Panc1 (cell line): ENCODE measurements at places on chromosomes 2 and 18. TPM values are rescaled to one million over a fixed set of nuclear protein-coding genes. Genes with fewer than 3 reads are reported as not detected.

Gene HYCC2
- total RNA-seq = 12.0 TPM

Gene CFAP210
- total RNA-seq = 0.23 TPM

Gene GPR155
- total RNA-seq = 2.1 TPM

Gene HOXD13
- total RNA-seq = not detected

Gene CSRNP3
- total RNA-seq = not detected

Gene RETSAT
- 50.9 TPM for total RNA-seq

DNA sequence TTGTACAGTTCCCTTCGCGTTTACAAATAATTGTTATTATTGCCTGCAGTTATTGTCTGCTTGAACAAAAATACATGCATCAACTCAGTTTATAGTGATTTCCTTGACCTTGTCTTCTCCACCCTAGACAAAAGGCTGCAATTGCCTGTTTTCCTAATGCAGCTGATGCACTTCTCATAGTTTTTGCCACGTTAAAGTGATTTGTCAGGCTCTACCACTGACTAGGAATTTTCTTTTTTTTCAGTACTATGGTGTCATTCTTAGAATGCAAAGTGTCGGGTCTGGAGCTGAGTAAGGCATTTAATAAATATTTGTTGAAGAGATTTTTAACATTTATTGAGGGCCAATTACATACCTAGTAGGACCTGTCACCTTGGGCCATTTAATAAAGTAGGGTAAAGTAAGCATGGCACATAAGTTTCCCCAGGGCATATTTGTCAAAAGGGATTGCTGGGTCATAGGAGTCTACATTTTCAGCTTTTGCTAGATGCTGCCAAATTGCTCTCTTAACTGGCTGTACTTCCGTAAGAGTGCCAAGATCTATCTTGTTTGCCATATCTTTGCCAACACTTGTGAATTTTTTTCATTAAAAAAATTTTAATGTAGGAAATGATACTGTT is 24.1 kb downstream of the ACSL3 start:
- no peak overlapping the region for H3K4me3 ChIP-seq
- no peaks in the 10 kb centered on the region for H3K27me3 ChIP-seq
- no peaks in the 10 kb centered on the region for H3K36me3 ChIP-seq
- DNase-seq = no peak
- H3K4me1 ChIP-seq = peaks cover 18% of the 10 kb centered on the region
- no peak overlapping the region for H3K27ac ChIP-seq

- H3K4me3 ChIP-seq = no peak overlapping the region
- DNase-seq = no peak
- H3K4me1 ChIP-seq = no peaks in the 10 kb centered on the region
- no peaks in the 10 kb centered on the region for H3K36me3 ChIP-seq
- no peak overlapping the region for H3K27ac ChIP-seq
Measured at GRCh38 chr2:101969723-101970122, 22.0 kb upstream of the IL1R2 start.

- H3K36me3 ChIP-seq = no peaks in the 10 kb centered on the region
- H3K4me3 ChIP-seq = no peak overlapping the region
- peaks cover 9% of the 10 kb centered on the region for H3K4me1 ChIP-seq
Measured at GRCh38 chr18:9422816-9423519, 52.3 kb upstream of the RALBP1 start.

DNA sequence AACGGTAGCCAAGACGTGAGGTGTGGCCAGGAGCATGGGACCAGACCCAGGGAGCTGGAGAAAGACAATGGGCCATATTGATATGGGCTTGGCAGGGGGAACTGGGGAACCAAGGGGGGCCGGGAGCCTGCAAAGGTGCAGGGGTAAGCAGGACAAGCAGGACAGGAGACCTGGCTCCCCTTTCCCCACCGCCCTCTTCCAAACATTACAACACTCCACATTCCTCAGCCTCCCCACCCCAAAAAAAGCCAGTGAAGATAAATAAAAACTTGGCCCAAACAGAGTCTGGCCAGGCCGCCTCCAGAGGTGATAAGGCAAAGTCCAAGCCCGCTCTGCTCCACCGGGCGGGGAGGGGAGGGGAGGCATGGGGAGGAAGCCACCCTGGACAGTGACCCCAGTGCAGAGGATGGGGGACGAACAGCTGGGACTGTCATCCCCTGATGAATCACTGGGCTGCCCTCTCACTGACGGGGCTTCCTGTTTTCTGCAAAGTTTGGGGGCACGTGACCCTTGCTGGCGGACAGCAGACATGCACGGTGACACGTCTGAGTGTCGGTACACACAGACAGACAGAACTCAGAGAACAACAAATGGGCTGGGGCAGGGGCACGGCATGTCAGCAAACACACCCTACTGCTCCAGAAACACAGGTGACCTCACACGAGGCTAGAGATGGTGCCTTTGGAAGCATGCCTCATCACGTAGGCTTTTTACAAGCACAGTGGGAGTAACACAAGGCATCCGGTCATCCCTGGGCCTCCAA is 100.2 kb downstream of the TNS1 start:
- no peaks in the 10 kb centered on the region for H3K4me1 ChIP-seq
- peaks cover 2% of the 10 kb centered on the region; the same call in 1 of the 2 replicates for H3K27me3 ChIP-seq
- DNase-seq = no peak
- H3K36me3 ChIP-seq = no peaks in the 10 kb centered on the region

- H3K4me1 ChIP-seq = no peaks in the 10 kb centered on the region
- H3K27me3 ChIP-seq = no peaks in the 10 kb centered on the region
- no peak for DNase-seq
- no peak overlapping the region for H3K27ac ChIP-seq
- peaks cover 3% of the 10 kb centered on the region; the same call in 1 of the 2 replicates for H3K36me3 ChIP-seq
Measured at GRCh38 chr18:54279477-54280219, 10.3 kb downstream of the POLI start.

- no peak overlapping the region for H3K27ac ChIP-seq
- no peak overlapping the region for H3K4me3 ChIP-seq
- DNase-seq = no peak
- H3K36me3 ChIP-seq = no peaks in the 10 kb centered on the region
- no peaks in the 10 kb centered on the region; the same call in 1 of the 2 replicates for H3K27me3 ChIP-seq
Measured at GRCh38 chr2:64467096-64467843, 13.3 kb downstream of the LGALSL start.

- no peaks in the 10 kb centered on the region for H3K27me3 ChIP-seq
- DNase-seq = no peak
- no peak overlapping the region for H3K4me3 ChIP-seq
- H3K36me3 ChIP-seq = no peaks in the 10 kb centered on the region
- H3K4me1 ChIP-seq = peaks cover 13% of the 10 kb centered on the region; the same call in 1 of the 2 replicates
Measured at GRCh38 chr2:1971124-1971523, 226.8 kb upstream of the PXDN start.

GRCh38 chr2:238104691-238105371 is 4.7 kb downstream of the ESPNL start:
- H3K4me3 ChIP-seq = no peak overlapping the region
- H3K4me1 ChIP-seq = peaks cover 10% of the 10 kb centered on the region
- no peaks in the 10 kb centered on the region for H3K27me3 ChIP-seq
- H3K27ac ChIP-seq = no peak overlapping the region
- no peaks in the 10 kb centered on the region for H3K36me3 ChIP-seq
- no peak for DNase-seq

GRCh38 chr2:12767541-12767940 is 50.8 kb downstream of the TRIB2 start:
- H3K27ac ChIP-seq = no peak overlapping the region
- H3K27me3 ChIP-seq = no peaks in the 10 kb centered on the region
- no peak overlapping the region for H3K4me3 ChIP-seq
- no peak for DNase-seq

GRCh38 chr18:13278062-13278630 is 59.6 kb downstream of the LDLRAD4 start:
- no peaks in the 10 kb centered on the region for H3K4me1 ChIP-seq
- no peak overlapping the region for H3K4me3 ChIP-seq
- H3K27me3 ChIP-seq = no peaks in the 10 kb centered on the region; the same call in 1 of the 2 replicates
- no peak overlapping the region for H3K27ac ChIP-seq
- no peaks in the 10 kb centered on the region for H3K36me3 ChIP-seq
